SW 1271 (cell line): ENCODE measurements at places on chromosomes 7 and 10.

- no peak for DNase-seq
Observed at GRCh38 chr7:151726652-151727578, 150.0 kb downstream of the PRKAG2 start.

GRCh38 chr10:101052285-101052684 is 9.5 kb upstream of the KAZALD1 start:
- no peak for DNase-seq

- DNase-seq = no peak
Observed at GRCh38 chr7:99694912-99695304, 15.1 kb upstream of the CYP3A5 start.

GRCh38 chr10:112809736-112810135 is 140.3 kb upstream of the TCF7L2 start:
- no peak for DNase-seq

GRCh38 chr7:72805526-72806494 is 22.2 kb downstream of the TYW1B start:
- no peak for DNase-seq

DNA sequence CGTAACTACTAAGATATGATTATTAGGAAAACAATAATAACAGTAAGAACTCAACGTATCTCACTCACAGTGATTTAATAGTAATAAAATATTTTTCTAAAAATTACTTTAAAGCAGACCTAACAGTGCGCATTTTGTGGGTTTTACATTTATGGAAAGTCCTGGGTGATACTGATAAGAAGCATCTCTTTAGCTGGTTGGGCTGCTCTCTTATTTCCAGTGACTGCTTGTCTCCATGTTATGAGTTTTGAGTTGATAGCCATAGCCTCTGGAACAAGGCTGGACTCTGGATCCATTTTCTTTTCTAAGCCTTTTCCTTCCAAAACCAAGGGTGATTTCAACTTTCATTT is 29.5 kb upstream of the INHBA start:
- DNase-seq = no peak

DNA sequence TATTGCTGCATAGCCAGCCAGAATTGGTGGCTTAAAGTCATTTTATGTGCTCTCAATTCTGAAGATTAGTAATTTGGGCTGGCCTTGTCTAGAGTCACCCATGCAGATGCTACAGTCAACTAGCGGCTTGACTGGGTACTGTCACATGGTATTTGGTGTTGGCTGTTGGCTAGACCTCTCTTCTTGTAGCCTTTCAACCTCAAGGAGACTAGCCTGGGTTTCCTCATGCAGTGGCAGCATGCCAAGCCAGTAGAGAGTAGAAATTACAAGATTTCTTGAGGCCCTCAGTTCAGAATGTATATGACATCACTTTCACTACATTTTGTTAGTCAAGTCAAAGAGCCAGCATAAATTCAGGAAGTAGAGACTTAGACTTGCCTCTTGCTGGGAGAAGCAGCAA is 3.7 kb upstream of the ZNF800 start:
- DNase-seq = no peak

DNA sequence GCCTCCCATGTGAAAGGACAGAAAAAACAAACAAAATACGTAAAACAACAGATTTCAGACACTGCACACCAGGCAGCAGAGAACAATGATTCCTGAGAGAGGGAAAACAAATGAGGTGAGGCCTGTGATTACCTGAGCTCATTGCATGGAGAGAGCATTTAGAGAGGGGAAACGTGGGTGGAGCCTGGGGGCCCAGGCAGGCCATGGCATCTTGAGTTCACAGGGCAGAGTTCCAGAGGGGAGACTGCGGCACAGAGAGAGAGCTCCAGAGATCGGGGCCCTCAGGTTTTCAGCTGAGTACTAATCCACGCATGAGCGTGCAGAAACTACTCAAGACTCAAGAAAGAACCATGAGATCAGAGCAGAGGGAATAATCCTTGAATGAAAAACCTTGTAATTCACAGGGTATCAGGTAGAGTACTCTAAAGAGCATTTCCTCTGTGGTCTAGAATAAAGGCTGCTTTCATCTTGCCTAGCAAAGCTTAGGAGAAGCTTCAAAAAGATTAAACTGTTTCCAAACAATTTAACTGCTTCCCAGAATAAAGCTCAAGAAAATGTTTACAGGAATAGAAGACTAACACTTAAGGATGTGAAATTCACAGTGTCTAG is 46.6 kb upstream of the ARHGAP12 start:
- DNase-seq = no peak

GRCh38 chr10:10520491-10521385 is 496.9 kb upstream of the CELF2 start:
- no peak for DNase-seq

GRCh38 chr7:17022920-17023319 is 141.1 kb upstream of the AGR3 start:
- no peak for DNase-seq

GRCh38 chr7:117229350-117229749 is 93.5 kb downstream of the WNT2 start:
- DNase-seq = no peak

DNA sequence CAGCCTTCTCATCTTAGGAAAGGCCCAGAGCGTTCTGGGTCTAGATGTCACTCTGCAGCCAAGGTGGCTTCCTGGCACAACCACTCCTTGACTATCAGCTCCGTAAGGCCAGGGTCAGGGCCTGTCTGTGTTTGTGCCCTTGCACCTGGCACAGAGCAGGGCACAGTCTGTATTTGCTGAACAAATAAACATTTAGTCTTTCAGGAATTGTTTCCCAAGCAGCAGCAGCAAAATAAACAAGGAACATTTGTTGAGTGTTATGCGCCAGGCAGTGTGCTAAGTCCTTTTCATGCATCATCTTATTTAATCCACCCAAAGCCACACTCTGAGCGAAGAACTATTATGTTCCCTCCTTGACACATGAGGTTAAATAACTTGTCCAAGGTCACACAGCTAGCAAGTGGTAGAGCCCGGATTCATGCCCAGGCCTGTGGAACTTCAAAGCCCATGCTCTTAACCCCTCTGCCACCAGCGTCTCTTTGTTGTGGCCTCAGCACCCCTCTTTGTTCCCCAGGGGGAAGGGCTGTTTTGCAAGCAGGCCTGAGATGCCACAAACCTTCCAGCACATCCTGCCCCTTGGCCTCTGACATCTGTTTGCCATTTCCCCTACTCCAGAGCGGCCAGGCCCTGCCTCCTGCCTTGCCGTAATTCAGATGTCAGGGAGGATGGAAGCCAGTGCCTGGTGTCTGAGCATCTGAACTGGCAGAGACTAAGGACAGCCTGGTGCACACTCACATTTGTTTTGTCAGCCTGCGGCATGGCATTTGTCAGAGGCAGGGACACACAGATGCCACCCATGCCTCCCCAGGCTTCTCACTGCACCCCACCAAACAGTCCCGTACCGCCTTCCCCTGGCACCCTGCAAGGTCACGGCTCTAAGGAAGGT is 325.8 kb upstream of the ZMIZ1 start:
- DNase-seq = no peak

DNA sequence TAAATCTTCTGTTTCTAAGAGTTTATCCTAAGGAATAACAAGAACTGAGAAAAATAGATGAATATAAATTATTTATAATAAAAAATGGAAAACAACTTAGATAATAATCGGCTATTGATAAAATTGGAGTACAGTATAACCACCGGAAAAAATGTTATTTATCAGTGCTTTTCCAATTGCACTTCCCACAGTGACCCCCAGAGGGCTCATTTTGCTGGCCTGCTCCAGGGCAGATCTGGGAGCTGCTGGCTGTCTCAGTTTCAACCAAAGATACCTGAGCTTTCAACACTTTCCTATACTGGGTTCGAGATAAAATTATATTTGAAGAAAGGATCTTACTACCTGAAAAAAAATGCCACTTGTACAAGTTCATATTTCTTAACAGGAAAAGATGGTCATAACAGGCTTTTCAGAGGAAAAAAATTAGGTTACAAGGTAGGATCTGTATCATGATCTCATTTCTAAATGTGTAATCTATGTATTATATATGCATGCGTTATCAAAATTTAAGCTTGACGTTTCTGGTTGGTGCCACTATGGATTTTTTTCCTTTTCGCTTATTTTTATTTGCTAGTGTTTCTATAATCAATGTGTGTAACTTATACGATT is 165.7 kb downstream of the NPSR1 start:
- peak; percentile 27 for DNase-seq

- DNase-seq = no peak
Observed at GRCh38 chr7:146728611-146729010, 612.0 kb downstream of the CNTNAP2 start.

- no peak for DNase-seq
Observed at GRCh38 chr10:75023074-75023473, 88.4 kb upstream of the SAMD8 start.

GRCh38 chr10:112209684-112210131 is 26.1 kb upstream of the GPAM start:
- DNase-seq = no peak

- peak; percentile 71 for DNase-seq
Observed at GRCh38 chr10:18713077-18713476, 53.8 kb downstream of the ARL5B start.

- DNase-seq = no peak
Observed at GRCh38 chr7:2460188-2460587, 16.0 kb downstream of the GRIFIN start.

- no peak for DNase-seq
Observed at GRCh38 chr10:121438333-121438732, 159.9 kb downstream of the FGFR2 start.

DNA sequence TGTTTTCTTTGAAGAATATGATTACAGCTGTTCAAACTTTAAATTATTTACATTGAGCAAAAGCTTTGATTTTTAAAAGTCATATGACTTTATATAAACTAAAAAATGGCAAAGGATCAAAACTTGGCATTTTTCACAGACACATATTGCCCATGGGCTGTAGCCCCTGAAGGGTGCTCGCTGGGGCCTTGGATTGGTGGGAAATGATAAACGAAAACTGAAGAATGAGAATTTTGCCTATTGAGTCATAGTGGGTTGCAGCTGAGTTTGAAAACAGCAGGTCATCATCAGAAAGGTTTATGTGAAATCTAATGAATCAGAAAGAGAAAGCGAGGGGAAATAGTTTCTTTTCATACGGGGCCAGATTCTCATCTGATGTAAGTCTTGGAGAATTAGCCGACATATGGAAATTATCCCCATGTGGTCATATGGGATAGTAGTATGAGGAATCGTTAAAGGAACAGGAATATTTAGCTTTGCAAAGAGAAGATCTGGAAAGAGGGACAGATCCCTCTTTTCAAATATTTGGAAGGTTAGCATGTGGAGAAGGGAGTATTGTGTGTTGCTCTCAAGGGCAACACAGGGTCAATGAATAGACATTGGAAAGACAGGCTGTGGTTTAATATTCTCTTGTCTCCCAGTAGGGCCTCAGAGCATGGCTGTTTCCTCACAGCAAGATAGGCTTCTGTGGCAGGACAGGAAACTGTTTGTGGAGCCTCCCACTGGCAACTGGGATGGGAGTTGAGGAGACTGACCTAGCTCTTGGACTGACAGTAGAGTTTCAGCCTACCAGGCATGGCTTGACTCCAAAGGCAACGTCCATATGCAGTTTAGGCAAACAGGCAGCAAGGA is 119.0 kb downstream of the FZD1 start:
- DNase-seq = no peak

DNA sequence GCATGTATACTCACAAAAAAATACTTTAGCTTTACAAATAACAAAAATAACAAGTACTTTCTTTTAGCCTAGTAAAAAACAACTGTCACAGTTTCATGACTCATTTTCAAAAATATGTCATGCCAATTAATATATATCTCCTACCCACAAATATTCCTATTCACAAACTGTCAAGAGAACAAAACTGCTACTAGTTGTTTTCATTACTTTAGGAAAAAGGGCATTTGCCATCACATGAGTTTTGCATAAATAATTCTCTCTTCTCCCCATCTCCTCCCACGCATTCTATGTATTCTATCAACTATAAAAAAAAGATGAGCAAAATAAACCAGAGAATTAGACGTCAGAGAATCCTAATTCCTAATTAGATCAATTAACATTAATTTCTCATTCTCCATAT is 87.6 kb downstream of the PIP4K2A start:
- no peak for DNase-seq

GRCh38 chr7:74606101-74606908 is 51.2 kb upstream of the GTF2I start:
- no peak for DNase-seq

GRCh38 chr10:124495162-124495561 is 33.5 kb downstream of the LHPP start:
- DNase-seq = no peak

GRCh38 chr10:498760-499435 is 190.6 kb downstream of the DIP2C start:
- DNase-seq = no peak

DNA sequence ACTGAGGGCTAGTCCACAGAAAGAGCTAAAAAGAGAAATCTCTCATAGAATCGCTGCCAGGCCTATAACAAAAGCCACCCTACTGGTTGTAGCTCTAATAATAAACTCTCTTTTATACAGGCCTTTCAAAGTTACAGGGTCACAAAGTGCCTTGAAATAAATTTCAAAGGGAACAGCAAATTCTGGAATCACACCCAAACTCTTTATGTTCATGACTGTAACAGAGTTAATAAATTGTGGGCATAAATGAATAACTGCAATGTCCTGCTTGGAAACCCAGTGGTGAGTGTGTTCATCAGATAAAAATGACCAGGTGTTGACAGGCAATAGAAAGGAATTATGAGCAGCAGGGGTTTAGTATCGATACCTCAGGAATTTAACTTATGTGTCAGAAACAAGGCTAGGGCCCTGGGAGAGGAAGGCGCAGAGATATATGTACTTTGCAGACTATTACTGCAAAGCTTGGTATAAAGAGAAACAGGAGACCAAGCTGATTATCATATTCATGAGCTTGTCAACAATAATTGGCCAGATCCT is 9.3 kb downstream of the CDC14C start:
- no peak for DNase-seq

DNA sequence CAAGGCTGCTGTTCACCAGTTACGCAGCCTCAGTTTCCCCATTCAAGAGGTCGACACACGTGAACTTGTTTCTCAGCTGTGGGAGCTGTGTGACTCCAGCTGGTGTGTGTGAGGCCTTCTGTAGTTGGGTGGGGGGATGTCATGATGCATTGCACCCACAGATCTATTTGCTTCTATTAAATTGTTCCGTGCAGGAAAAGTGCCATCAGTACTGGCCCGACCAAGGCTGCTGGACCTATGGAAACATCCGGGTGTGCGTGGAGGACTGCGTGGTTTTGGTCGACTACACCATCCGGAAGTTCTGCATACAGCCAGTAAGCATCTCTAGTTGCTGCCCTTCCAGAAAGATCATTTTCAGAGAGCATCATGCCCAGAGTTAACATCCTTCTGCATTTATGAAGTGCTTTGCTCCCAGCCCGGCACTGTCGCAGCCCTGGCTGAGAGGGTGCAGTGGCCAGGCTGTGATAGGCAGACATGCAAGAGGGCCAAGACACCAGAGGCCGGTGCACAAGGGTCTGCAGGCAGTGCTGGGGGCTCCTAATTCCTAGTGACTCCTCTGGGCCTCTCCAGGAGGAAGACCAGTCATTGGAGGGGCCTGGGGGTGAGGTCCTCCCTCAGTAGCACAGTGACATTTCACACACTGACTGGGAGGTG is 60.2 kb downstream of the MKI67 start:
- DNase-seq = no peak

GRCh38 chr7:2691011-2691707 is 3.2 kb downstream of the AMZ1 start:
- no peak for DNase-seq

GRCh38 chr10:96153070-96153469 is 23.0 kb downstream of the ZNF518A start:
- DNase-seq = no peak

- DNase-seq = no peak
Observed at GRCh38 chr7:36208426-36208825, 55.4 kb downstream of the EEPD1 start.
